Right ventricle myocardium superior (tissue), 1 donor: ENCODE measurements at places on chromosomes 4 and X. TPM values are rescaled to one million over a fixed set of nuclear protein-coding genes. Genes with fewer than 3 reads are reported as not detected.

MAGEA10 gene
- not detected for total RNA-seq

IL15 gene
- total RNA-seq = 2.4 TPM

PSAPL1 gene
- not detected for total RNA-seq

ACE2 gene
- 13.3 TPM for total RNA-seq

PDGFRA gene
- 29.8 TPM for total RNA-seq

XK gene
- 9.0 TPM for total RNA-seq

TEX13D gene
- not detected for total RNA-seq

VCX3A gene
- total RNA-seq = not detected

NAA11 gene
- not detected for total RNA-seq

LIMCH1 gene
- 272 TPM for total RNA-seq

KLKB1 gene
- total RNA-seq = 1.2 TPM

CTAG1A gene
- not detected for total RNA-seq

CLDN34 gene
- not detected for total RNA-seq

GLUD2 gene
- 1.4 TPM for total RNA-seq

LGI2 gene
- total RNA-seq = 2.3 TPM

TMEM47 gene
- 31.5 TPM for total RNA-seq

TCP11X2 gene
- total RNA-seq = not detected

SPACA5 gene
- total RNA-seq = not detected

PPBP gene
- 0.32 TPM for total RNA-seq

CFAP99 gene
- total RNA-seq = not detected

PAGE2 gene
- total RNA-seq = not detected

CCKAR gene
- total RNA-seq = not detected

GIMD1 gene
- total RNA-seq = not detected

GYG2 gene
- total RNA-seq = 1.3 TPM

F8A2 gene
- total RNA-seq = not detected

SPANXD gene
- not detected for total RNA-seq

NALF2 gene
- total RNA-seq = 46.3 TPM

PNMA6F gene
- not detected for total RNA-seq

IL21 gene
- not detected for total RNA-seq

ACSL4 gene
- 25.1 TPM for total RNA-seq

SLC49A3 gene
- 14.6 TPM for total RNA-seq

CXCL5 gene
- total RNA-seq = 0.11 TPM

FAM184B gene
- total RNA-seq = not detected

ABCD1 gene
- 14.7 TPM for total RNA-seq

RHOXF2B gene
- not detected for total RNA-seq

ZMAT1 gene
- 3.8 TPM for total RNA-seq

SLC6A14 gene
- not detected for total RNA-seq
